ENCODE measurements at places on chromosomes 11 and 22.

GRCh38 chr22:20128902-20129746 is 2.5 kb upstream of the ZDHHC8 start:
- peak; percentile 11 for DNase-seq

DNA sequence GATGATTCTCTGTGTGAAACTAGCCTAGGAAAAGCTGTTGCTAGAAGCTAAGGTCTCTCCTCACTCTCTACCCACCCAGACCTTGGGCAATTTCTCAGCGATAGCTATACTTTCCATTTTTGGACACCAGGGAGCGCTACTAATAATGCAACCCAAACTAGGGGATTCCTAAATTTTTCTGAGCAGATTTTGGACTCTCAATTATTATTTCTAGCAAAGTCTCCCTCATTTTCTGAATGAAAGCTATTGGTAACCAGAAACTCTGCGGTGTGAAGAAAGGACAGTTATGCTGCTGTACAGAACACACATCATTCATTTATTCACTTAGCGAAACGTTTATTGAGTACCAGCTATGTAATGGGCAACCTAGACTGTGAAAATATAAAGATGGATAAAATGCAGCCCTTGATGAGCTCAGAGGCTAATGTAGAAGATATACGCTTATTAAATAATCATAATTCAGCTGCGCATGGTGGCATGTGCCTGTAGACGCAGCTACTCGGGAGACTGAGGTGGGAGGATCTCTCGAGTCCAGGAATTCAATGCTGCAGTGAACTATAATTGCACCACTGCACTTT is 6.1 kb upstream of the STIM1 start:
- DNase-seq = peak; percentile 16

GRCh38 chr11:8020244-8020597 is 33.1 kb downstream of the EIF3F start:
- no peak for DNase-seq

GRCh38 chr11:15716550-15716949 is 601.8 kb downstream of the INSC start:
- no peak for DNase-seq

GRCh38 chr11:64933213-64933934 is 2.3 kb downstream of the GPHA2 start:
- DNase-seq = no peak

DNA sequence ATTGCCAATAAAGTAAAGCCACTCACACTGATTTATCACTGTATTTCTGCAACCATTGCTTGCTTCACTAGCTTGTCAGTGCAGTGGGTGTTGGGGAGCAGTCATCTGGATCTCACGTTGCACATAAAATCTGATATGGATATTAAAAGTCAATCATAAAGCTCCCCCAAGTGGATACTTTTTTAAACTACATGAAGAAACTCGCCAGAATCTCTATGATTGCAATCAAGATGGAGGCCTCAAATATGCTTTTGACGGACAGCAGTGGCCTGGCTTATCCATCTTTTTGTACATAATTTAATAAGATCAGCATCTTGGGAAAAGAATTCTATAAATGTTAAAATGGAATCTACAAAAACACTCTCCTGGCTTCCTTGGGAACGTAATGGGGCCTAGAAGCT is 137.7 kb downstream of the WT1 start:
- DNase-seq = peak; percentile 57

GRCh38 chr11:123365955-123366354 is 64.1 kb upstream of the GRAMD1B start:
- peak; percentile 13 for DNase-seq

DNA sequence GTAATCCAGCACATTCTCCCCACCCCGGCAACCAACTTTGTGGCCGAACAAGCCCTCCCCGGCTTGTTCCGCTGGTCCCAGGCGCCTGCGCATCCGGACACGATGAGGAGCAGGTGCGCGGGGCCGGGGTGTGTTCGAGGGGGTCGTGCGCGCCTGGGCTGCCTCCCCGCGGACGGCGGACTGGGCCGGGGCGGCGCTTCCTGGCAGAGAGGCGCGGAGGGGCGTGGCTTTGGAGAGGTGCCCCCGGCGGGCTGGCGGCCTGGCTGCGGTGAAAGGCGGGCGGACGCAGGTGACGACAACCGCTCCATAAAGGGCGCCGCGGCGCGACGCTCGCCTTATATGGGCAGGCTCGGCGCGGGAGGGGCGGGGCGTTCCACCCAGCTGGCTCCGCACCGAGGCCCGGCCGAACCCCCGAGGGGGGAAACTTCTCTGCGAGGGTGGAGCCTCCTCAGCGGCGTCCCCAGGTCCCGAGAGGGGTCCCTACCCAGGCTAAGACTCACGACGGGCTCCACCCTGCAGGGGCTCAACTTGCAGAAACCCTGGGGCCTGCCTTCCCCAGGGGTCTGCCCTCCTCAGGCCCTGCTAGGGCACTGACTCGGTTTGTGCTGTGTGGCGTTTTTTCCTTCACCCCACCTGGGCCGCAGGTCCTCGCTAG is 26.4 kb downstream of the TXN2 start:
- DNase-seq = peak; percentile 91

GRCh38 chr22:48504519-48505140 is 1323.0 kb downstream of the BRD1 start:
- DNase-seq = no peak

DNA sequence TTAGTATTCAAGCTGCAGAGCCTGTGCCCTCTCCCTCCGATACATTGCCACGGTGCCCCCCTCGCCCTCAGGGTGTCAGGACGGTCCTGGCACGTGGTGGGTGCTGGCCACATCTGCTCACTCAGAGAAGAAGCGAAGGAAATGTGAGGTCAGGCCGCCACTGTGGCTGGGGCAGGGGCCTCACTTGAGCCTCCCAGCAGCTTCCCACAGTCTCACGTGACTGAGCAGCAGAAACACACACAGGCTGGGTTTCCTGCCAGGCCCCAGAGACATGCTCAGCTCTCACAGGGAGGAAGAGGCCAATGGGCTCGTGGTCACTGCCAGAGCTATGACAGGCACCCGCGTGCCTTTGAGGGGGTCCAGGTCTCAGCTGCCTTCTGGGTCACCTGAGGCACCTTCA is 37.9 kb upstream of the PRR5 start:
- no peak for DNase-seq

GRCh38 chr11:72793076-72793424 is 797 bp downstream of the STARD10 start:
- no peak for DNase-seq
